ENCODE measurements at places on chromosomes 5 and 9.
A peak's percentile ranks its signal among the peaks of the same experiment; 100 is the strongest.

DNA sequence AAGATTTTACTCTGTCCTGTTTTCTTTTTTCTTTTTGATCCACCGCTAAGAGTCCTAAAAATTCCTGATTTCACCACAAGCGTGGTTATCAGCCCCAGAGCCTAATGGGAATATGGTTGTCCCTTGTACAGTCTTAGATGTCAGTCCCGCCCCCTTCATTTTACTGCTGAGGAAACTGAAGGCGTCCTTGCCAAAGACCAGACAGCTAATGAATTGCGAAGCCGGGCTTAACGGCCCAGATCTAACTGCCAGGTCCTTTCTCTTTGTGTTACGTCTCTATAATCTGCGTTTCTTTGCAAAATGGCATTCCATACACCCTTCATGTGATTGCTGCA is 497 bp downstream of the NSA2 start:
- peak; percentile 29 for DNase-seq

- no peak for DNase-seq
Measured at GRCh38 chr9:34485822-34486221, 27.2 kb downstream of the DNAI1 start.

- DNase-seq = no peak
Measured at GRCh38 chr5:136153581-136154236, 21.1 kb downstream of the SMAD5 start.

GRCh38 chr5:102866237-102866600 is 111.1 kb downstream of the PAM start:
- DNase-seq = peak; percentile 21

- peak; percentile 35 for DNase-seq
Measured at GRCh38 chr5:92769978-92770377, 811.0 kb downstream of the NR2F1-AS1 start.

GRCh38 chr9:117365438-117365837 is 49.4 kb downstream of the ASTN2 start:
- DNase-seq = no peak

- DNase-seq = no peak
Measured at GRCh38 chr9:136865041-136865767, 904 bp downstream of the EDF1 start.

GRCh38 chr5:76652809-76653414 is 29.7 kb upstream of the F2RL2 start:
- no peak for DNase-seq

DNA sequence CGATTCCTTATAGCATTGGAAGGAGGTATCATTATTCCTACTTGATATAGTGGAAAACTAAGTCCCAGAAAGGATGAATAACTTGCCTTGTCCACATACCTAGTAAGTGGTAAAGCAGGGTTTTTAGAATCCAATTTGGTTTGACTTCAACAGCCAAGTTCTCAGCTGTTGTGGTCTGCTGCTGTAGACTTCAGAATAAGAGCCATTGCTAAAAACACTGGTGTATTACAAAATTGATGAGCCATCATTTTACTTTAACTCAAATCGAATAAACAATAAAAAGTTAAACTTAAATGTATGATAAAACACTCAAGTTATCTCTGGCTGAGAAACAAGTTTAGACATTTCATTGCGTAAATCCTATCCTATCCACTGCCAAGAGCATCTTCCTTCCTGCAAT is 610.8 kb downstream of the TLE1 start:
- no peak for DNase-seq

DNA sequence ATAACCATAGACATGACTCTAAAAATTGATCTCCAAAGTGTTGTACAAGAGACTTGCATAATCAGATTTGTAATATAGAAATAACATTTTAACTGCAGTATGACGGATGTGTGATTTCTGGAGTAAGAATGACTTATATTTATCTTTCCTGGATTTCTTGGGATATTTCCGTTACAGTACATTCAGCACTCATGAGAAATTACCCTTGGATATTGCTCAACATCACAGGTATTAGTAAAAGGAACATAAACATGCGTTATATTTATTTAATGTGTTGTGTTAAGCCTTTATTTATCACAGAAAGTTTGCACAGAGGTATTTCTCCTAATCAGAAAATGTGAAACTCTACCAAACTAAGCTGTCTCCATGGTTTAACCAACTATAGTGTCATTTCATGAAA is 1823.9 kb upstream of the C9orf72 start:
- no peak for DNase-seq

GRCh38 chr9:72280913-72281500 is 84.0 kb downstream of the ZFAND5 start:
- DNase-seq = peak; percentile 53

DNA sequence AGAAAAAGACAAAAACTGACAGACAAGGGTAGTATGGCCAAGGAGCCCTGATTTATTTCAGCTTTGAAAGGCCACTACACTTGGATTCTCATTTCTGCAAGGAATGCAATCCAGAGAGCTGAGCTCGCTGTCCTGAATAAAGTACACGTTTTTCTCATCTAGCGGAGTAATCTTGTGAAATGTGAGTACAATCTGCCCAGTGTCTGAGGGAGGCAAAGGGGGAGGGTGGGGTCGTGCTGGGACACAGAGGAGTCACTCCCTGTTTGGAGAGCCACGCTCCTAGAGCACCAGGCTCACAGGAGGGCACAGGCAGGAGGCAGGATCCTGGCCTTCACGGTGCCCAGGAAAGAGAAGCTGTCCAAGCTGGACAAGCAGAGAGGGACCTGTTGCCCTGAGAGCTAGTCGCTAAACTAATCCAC is 51.0 kb upstream of the IFNK start:
- peak; percentile 68 for DNase-seq

- DNase-seq = no peak
Measured at GRCh38 chr5:176836811-176837706, 26.7 kb downstream of the UNC5A start.

GRCh38 chr5:170612256-170612678 is 108.4 kb downstream of the KCNIP1 start:
- no peak for DNase-seq

DNA sequence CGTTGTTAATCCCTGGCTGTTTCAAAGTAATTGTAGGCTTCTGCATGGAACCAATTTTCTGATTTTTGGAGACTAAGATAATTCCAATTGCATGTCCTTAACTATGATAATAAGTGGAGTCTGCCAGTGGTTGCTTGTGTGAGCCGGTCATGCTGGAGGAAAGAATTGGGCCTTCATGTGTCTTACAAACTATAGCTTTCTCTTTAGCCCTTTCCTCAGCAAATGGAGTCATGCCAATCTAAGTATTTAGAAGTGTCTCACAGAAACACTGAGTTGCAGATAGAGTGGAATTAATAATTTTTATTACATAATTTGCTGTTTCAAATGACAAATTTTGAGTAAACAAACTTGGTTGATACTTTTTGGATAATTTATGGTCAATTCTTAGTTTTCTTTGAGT is 200.4 kb downstream of the FBXL7 start:
- no peak for DNase-seq

DNA sequence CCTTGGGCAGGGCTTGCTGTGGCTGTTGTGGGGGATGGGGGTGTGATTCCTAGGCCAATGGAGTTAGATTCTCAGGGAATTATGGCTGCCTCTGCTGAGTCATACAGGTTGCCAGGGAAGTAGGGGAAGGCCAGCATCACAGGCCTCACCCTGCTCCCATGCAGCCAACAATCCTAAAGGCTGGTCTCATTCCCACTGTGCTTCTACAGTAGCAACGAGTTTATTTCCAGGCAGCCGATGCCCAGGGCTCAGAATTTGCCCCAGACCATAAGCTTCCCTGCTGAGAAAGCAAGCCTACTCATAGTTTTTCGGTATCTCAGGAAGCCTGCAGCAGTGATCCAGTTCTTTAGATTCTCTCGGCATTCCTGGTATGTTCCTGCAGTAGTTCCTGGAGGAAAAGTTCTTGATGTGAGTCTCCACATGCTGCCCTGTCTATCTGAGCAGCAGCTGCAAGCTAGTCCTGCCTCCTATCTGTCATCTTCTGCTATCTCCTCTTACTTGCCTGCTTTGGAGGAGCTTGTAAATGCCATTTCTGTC is 59.3 kb upstream of the SELENOP start:
- no peak for DNase-seq

- DNase-seq = no peak
Measured at GRCh38 chr5:119275601-119276173, 80.1 kb upstream of the TNFAIP8 start.

DNA sequence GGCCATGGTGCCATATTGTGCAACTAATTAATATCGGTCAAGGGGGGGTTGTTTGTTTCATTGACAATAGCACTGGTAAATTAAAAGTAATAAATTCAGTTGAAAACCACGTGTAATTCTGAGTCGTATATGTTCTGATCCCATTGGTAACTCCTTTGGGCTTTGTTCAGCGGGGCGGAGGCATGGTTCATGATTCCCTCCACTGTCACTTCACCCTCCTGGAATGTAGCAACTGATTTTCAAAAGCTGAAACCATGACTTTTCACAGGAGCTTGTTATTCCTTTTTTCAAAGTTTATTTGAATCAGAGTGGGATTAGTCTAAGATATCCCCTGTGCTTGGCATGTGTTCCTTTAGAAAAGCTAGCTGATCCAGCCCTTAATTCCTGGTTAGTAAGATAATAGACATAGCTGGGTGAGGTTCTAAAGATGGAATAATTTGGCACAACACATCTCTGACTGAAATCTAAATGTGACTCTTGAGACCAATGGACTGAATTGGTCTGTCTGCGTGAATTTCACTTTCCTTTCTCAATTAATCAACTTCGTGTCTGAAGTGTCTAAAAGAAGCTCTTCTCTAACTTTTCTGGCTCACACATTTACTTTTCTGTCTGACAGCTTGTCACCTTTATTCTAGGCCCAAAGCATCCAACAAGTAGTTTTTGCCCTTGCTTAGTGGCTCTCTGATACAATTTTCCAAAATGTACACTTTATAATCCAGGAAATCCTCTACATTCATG is 185.7 kb upstream of the VCAN start:
- no peak for DNase-seq

GRCh38 chr5:145027286-145027685 is 807.9 kb downstream of the PRELID2 start:
- no peak for DNase-seq

DNA sequence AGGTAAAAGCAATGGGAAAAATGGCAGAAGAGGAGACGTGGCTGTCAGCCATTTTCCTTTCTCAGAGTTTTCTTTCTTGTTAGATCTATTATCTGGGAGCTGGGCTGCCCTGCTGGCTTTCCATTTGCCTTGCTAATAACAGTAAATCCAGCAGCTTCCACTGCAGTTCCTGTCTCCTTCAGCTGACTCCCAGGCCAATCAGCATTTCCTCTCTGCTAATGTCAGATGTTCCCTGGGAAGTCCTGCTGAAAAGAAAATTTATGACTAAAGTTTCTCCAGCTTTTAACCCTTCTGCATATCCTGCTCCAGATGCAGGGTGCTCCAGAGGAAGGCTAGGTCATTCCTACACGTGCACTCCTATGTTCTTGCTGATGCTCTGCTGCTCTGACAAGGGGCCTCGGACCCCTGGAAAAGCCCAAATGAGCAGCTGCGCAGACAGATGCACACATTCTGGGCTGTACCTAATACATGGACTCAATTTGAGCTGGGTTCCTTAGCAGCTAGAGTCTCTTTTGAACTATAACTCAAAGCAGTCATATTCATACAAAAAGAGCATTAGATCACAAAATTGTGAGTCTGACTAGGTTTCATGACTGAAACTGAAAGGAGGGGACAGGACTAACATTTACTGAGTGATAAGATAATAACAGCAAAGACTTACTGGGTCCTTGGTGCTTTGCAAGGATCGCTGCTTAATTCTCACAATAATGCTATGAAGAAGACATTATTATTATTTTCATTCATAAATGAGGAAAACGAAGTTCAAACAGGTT is 182.2 kb downstream of the MAPKAP1 start:
- DNase-seq = peak; percentile 70

DNA sequence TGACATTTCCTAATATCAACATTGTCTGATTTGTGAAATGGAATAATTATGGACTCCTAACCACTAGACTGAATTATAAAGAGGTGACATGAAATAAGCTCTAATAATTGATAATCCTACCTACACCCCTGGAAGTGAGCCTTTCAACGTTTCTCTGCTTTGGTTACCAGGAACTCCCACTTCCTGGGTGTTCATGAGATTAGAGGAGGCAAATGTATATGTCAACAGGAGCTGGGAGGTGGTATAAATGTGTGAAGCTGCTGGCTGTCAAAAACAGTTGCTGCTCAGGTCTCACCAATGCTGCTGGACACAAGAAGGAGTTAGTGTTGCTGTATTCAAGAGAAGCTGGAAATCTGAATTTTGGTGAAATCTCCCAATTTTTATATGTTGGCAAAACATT is 96.8 kb downstream of the CAMK4 start:
- DNase-seq = no peak

DNA sequence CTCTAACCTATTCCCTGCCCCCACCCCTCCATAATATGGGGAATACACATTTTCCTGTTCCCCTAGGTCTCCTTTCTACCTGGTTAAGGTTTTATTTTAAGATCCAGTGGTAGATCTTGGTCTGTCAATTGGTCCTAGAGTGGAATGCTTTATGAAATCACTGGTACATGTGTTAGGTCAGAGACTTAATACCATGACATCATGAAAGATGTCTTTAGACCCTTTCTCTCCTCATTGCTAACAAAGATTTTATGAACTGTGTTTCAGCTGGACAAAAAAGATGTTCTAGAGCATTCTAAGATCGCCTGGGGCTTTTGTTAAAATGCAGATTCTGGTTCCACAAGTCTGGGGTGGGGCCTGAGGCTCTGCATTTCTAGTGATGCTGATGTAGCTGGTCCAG is 9.1 kb downstream of the GSN start:
- no peak for DNase-seq

DNA sequence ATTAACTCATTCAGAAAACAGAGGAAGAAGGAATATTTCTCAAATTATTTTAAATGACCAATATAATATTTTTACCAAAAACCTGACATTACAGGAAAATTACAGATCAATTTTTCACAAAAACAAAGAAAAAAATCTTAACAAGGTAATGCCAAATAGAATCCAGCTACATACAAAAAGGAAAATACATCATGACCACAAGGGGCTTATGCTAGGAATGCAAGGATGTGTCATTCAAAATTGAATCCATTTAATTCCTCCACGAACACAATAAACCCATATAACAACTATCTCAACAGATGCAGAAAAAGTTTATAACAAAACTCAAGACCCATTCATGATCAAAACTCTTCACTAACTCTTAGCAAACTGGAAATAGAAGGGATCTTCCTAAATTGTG is 239.8 kb downstream of the EPB41L4A start:
- no peak for DNase-seq

- peak; percentile 9 for DNase-seq
Measured at GRCh38 chr5:134463991-134464760, 52.5 kb upstream of the CDKN2AIPNL start.

- no peak for DNase-seq
Measured at GRCh38 chr5:56740868-56741267, 74.5 kb upstream of the MAP3K1 start.
